ENCODE measurements at places on chromosomes 1 and 21. TPM values are rescaled to one million over a fixed set of nuclear protein-coding genes. Genes with fewer than 3 reads are reported as not detected.

The NCDN gene
- polyA plus RNA-seq: 13.3 TPM

The PLXNA2 gene
- 0.15 TPM for polyA plus RNA-seq

The PTPN7 gene
- polyA plus RNA-seq: 18.7 TPM

The CTTNBP2NL gene
- 0.76 TPM for polyA plus RNA-seq

The PCAT6 gene
- polyA plus RNA-seq: 1.2 TPM

The OR14C36 gene
- polyA plus RNA-seq: not detected

The LCE2A gene
- polyA plus RNA-seq: not detected

The MX2 gene
- polyA plus RNA-seq: 36.6 TPM

The MNDA gene
- 25.4 TPM for polyA plus RNA-seq

The FCRLA gene
- 445 TPM for polyA plus RNA-seq

The NPHS2 gene
- not detected for polyA plus RNA-seq

The PPOX gene
- 13.4 TPM for polyA plus RNA-seq

The PCSK9 gene
- not detected for polyA plus RNA-seq

The CDCA8 gene
- 1.4 TPM for polyA plus RNA-seq
